ENCODE measurements at places on chromosomes 16 and 17.

DNA sequence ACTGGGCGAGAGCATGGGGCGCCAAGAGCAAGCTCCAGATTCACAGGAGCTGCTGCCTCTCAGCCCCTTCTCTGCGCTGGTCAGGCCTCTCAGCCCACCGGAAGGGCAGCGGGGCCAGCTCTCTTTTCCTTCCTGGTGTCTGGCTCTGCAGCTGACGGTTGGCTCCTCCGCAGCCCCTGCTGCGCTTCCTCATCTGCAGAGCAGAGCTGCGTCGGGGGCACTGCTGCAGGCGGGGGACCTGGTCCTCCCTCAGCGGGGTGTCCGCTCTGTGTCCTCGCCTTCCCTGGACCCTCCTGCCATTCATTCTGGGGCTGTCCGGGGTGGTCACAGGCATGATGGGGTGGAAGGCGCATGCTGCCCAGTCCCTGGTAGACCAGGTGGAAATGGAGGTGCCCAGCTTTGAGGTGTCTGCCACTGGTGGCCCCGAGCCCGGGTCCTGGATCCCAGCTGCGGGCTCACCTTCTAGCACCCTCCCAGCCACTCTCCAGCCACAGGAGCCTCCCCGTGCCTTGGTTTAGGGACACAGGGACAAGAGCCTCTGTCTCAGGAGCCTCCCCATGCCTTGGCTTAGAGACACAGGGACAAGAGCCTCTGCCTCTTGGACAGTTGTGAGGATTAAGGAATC, 84.8 kb downstream of the IRF8 start:
- no peak for DNase-seq

DNA sequence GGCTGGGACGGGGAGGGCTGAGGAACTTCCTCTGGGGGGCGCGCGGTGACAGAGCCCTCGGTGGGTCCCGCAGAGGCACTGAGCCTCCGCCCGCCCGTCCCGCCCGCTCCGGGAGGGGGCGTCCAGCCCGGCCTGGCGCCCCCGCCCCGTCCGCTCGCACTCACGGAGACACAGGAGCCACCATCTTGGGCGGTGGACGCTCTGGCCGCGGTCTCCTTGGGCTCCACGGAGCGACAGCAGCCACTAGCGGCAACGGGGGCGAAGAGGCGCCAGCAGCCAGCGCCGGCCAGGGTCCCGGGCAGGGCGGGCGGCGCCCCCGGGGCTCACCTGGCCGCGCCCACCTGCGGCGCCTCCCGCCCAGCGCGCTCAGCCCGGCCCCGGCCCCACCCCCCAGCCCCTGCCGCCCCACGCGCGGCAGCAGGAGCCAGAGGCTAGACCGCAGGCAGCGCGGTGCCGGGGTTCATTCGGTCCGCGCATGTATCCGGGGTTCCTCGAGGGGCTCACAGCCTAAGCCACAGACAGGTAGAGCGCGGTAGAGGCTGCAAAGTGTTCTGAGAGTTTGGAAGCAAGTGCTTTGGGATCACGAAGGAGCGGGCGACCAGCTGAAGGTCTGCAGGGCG, at the start of gene C17orf113:
C17orf113 (minus strand) TSS at position 209 of the 620 bp plus-strand sequence. CDS start 7,225 bp downstream, outside the sequence.
- DNase-seq: peak; percentile 91

- DNase-seq: no peak
Measured at GRCh38 chr17:66522591-66523272, 220.3 kb downstream of the PRKCA start.

- no peak for DNase-seq
Measured at GRCh38 chr17:61303817-61304096, 95.9 kb upstream of the TBX2 start.

GRCh38 chr17:77606865-77607210, 351.7 kb upstream of the TNRC6C start:
- no peak for DNase-seq

GRCh38 chr17:74987909-74988711, 678 bp downstream of the CDR2L start:
- peak; percentile 77 for DNase-seq

- DNase-seq: no peak
Measured at GRCh38 chr16:19680881-19681340, 37.1 kb downstream of the KNOP1 start.

DNA sequence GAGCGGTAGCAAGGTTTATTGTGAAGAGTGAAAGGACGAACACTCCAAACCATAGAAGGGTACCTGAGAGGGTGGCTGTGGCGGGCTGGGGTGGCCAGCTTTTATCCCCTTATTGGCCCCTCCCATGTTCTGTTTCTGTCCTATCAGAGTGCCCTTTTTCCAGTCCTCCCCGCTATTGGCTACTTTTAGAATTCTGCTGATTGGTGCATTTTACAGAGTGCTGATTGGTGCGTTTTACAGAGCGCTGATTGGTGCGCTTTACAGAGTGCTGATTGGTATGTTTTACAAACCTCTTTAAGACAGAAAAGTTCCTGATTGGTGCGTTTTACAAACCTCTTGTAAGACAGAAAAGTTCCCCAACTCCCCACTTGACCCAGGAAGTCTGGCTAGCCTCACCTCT, 12.5 kb downstream of the GSG1L2 start:
- DNase-seq: no peak

DNA sequence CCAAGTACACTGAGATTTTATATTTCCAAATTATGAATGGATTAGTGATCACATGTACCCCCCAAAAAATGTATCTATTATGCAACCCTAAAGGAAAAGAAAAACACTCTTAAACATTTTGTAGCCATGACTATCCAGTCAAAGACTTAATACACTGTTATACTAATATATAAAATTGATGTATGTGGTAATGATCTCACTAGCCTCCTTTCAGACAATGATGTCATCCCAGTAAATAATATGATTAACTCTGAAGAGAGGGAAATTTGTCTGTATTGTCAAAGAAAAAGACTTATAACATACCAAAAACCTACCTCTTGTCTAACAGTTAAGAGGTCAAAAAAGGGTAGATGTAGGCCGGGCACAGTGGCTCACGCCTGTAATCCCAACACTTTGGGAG, 80.7 kb downstream of the USP32 start:
- DNase-seq: no peak

DNA sequence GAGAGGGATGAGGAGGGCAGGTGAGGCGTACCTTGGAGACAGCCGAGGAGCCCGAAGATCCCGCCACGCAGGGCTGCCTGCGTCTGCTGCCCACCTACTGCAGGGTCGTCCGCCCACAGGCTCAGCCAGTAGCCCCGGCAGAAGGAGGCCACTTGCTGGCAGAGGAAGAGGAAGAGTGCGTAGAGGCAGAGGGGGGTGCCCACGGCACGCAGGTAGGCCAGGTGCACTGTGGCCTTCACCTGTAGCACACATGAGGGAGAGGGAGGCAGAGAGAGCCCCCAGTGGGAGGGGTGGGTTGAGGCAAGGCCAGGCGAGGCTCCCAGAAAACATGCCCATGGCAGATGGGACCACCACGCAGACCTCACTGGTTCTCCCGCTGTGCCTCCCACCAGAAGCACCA, 53.7 kb downstream of the ABCC6 start:
- DNase-seq: no peak

- DNase-seq: no peak
Measured at GRCh38 chr16:77414752-77415231, 20.0 kb downstream of the ADAMTS18 start.

- no peak for DNase-seq
Measured at GRCh38 chr17:20123209-20123608, 114.0 kb downstream of the SPECC1 start.

DNA sequence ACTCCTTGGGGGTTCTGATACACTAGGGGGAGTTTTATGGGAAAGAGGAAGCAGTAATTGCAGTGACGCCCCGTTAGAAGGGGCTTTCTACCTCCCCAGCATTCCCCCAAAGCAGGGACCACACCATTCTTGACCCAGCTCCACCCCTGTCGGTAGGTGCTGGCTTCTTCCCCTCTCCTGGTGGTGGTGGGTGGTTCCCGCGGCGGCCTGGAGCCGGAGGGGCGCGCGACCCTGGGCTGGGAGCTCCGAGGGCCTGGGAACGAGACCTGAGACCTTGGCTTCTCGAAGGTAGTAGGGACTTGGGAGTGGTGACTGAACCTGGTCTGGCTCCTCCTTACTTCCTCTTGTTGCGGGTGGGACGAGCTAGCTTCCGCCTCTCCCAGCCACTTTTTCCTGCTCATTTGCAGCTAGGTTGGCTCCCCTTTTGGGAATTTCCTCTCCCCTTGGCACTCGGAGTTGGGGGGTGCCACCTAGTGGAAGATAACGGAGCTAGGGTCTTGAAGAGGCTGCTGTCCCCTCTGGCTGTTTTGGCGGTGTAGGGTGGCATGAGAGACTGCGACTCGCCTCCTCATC, 438 bp downstream of the GRN start:
- DNase-seq: peak; percentile 64

Measured in K562 (cell line).